Fibroblast of villous mesenchyme (primary cell): ENCODE measurements at places on chromosomes 3 and 15. TPM values are rescaled to one million over a fixed set of nuclear protein-coding genes. Genes with fewer than 3 reads are reported as not detected.

GRCh38 chr3:8712045-8712907 is 21.3 kb upstream of the CAV3 start:
- peak; percentile 47 for DNase-seq

DNA sequence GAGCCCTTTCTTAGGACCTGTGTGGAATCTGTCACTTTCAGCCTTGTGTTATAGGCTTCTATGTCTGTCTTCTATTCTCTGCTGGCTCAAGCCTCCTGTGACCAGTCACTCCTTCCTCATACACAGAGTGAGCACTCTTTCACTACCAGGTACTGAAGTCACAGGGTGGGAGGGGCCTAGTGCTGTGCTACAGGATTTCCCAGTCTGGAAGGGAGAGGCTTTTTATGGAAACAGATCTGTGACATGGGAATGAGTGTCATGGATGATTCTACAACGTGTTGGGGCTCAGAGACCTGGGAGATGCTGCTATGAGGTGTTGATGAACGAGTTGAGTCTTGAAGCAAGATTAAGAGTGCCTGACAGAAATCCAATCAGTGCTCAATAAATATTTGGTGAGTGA is 100.5 kb downstream of the PDCD6IP start:
- no peak for DNase-seq

GRCh38 chr3:13839726-13840340 is 40.0 kb downstream of the WNT7A start:
- no peak for DNase-seq

- DNase-seq, result peak; percentile 8
Observed at GRCh38 chr3:74080056-74080461, 455.3 kb upstream of the PDZRN3 start.

DNA sequence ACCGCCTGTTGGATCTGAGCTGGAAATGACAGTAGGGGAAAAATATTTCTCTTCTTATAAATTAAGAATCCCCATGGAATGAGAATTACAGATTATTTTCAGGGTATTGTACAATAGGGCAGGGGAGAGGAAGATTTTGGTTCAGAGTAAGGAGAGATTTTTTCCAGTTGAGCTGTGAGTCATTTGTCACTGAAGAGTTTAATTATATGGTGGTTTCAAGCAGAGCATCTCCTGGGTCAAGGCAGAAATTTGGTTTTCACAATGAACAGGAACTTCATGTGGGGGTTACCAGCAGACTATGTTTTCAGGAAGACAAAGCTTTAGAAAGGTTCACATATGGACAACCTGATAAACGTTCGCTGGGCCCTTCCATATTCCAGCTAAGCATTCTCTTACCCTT is 182.8 kb upstream of the NR2E3 start:
- DNase-seq, result peak; percentile 60

DNA sequence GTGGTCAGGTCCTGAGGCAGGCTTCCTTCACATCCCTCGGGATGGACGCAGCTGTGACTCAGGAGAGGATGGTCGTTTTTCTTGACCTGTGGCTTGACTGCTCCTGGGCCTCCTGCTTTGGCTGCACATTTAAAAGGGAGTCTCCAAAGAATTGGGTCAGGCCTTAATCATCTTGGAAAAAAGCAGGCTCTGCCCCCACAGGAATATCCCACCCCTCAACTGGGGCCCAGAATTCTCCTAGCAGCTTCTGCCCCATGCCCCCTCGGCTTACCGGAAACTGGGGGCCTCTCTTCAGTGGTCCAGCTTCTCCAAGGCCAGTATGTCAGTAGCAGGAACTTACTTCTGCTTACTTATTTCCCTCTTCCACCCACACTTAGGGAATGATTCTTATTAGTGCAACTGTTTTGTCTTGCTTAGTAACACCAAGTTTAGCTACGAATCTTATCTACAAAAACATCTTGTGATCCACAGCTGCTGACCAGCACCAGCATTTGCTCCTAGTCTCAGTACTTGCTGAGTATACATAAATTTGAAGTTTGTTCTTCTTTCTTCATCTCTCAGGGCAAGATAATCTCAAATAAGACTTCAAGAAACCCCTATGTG is 35.7 kb downstream of the ATG7 start:
- peak; percentile 65 for DNase-seq

DNA sequence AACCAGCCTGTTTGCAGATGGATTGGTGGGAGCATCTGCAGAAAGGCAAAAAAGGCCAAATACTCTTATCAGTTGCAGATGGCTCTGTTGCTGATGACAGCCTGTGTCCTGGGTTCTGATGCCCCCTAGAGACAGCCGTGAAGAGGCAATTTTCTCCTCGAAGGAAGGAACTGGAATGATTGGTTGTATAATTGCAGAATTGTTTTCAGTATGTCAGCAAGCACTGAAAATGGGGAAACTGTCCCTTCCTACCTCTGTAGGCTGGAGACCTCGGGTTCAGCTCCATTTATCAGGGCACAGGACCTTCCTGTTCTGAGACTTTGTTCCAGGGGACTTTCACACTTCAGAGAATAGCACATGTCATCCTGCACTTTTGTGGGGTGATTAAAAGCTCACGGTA is 103.0 kb downstream of the PGPEP1L start:
- DNase-seq, result peak; percentile 85

GRCh38 chr15:60672400-60672799 is 193.5 kb upstream of the ICE2 start:
- no peak for DNase-seq

DNA sequence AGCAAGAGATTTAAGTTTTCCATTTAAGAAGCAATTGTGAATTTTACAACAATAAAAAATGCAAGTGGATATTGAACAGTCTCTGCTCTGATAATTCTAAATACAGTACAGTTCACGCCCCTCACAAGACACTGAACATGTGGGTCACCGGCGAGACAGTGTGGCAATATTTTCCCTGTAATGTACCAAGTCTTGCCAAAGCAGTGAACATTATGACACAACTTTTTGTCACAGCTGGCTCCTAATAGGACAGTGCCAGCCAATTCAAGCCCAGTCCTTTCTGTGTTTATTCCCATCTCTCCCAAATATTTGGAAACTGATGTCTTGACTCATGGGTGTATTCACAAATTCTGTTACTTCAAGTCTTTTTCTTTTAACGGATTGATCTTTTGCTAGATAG is 62.3 kb downstream of the PPARG start:
- DNase-seq, result no peak

DNA sequence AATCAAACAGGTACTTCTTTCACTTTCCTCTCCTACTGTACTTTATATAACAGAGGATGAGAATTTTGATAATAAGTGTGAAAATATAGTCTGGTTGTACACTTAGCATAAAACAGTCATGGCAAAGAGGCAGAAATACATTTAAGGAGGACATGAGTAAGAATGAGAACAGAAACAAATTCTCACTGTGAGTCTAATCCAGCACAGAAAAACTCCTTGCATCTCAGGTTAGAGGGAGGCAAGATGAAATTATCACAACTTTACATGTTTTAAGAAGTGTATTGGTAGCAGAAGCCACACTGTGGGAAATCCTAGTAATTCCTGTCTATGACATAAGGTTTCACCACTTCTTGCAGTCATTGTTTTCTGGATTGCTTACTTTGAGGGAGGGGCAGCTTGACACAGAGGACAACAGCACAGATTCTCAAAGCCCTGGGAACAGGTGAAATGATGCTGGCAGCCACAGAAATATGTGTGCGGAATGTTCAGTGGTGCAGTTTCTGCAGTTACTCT is 733.6 kb upstream of the GBE1 start:
- DNase-seq, result no peak

GRCh38 chr15:79161837-79162508 is 71.4 kb upstream of the RASGRF1 start:
- DNase-seq, result no peak

- DNase-seq, result peak; percentile 20
Observed at GRCh38 chr3:3110299-3110630, at the start of gene IL5RA. Gene IL5RA, minus strand, starts transcription at chr3:3110374. Its CDS starts 5,390 bp downstream, at chr3:3104984.

DNA sequence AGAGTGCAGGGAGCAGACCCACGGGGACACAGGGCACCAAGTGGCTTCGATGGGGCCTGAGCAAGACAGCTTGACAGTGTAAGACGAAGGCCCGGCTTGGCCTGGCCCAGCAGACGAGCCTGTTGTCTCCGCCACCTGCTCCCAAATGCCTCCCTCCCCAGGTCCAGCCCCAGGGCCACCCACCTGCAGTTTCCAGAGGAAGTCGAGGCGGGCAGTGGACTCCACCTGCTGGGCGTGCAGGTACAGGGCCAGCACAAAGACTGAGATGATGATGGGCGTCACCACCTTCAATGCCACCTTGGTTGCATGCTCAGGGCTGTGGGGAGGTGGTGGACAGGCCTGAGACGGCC is 94.1 kb downstream of the SEC22A start:
- DNase-seq, result no peak

DNA sequence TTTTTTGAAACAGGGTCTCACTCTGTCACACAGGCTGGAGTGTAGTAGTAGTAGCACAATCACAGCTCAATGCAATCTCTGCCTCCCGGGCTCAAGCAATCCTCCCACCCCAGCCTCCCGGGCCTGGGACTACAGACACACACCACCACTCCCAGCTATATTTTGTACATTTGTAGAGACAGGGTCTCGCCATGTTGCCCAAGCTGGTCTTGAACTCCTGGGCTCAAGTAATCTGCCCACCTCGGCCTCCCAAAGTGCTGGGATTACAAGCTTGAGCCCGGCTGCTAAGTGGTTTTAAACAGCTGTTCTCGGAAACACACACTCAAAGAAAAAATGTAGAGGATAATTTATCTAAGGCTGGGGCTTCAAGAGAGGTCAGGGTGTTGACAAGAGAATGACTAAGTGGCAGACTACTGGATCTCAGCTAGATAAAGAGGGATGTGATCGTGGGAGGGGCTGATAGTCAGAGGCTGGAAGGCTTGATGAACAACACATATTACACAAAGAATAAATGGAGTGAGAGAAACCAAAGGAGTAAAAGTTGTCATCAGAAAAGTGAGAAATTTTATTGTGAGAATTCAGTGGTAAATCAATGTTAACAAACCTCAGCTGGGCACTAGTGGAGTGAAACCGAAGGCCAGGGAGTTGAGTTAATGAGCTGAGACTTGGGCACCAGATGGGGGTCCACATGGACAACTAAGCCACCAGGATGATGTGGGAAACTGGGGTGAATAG is 6.7 kb downstream of the CCR5AS start:
- DNase-seq, result peak; percentile 68

DNA sequence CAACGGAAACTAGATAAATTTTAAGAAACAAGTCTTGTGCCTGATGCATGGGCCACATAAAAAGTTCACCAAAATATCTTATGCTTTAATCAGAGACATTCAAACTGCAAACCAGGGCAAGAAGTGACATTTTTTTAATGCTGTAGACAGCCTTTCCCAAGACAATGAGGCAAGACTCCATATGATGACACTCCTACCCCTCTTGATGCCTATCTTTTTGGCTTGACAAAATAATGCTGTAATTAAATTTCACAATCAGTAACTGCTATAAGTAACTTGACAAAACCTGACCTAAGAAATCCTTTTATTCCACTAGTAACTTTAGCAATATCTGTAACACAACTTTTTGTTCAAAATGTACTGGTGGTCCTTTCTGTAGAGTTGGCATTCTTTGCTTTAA is 48.7 kb downstream of the ECT2 start:
- peak; percentile 32 for DNase-seq

- DNase-seq, result no peak
Observed at GRCh38 chr3:69879051-69879450, 120.5 kb upstream of the SAMMSON start.

GRCh38 chr15:59818336-59818735 is 129.2 kb upstream of the BNIP2 start:
- no peak for DNase-seq

DNA sequence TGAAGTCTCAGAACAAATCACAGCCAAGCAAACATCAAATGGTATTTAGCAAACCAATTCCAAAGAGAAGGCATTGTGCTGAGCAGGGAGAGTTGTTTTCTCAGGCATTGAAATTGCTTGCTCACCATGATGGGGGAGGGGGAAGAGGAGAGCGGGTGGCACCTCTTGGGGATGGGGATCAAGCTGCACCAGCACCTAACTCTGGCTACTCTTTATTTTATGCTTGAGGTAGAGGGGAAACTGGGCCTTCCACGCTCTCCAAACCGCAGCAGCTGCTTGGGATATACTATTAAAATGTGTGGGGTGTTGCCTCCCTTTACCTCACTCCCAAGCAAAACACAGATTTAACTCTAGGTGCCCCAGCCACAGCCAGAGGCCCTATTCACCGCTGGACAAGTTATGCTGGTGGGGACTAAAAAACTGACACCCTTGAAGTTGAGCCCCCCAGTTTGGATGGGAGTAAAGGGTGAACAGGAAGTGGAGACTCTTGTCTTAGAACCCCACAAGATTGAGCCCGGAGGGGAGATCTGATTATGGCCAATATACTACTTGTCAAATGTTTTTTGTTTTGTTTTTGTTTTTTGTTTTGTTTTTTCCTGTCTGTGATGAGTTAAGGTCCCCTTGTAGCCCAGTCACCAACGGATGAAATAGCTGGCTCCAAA is 5.0 kb upstream of the FOXB1 start:
- DNase-seq, result no peak

- no peak for DNase-seq
Observed at GRCh38 chr3:173838644-173839043, 441.1 kb downstream of the NLGN1 start.

- no peak for DNase-seq
Observed at GRCh38 chr3:196050597-196050996, 31.3 kb downstream of the TFRC start.

GRCh38 chr3:196207833-196208607 is 3.2 kb downstream of the ZDHHC19 start:
- peak; percentile 26 for DNase-seq

DNA sequence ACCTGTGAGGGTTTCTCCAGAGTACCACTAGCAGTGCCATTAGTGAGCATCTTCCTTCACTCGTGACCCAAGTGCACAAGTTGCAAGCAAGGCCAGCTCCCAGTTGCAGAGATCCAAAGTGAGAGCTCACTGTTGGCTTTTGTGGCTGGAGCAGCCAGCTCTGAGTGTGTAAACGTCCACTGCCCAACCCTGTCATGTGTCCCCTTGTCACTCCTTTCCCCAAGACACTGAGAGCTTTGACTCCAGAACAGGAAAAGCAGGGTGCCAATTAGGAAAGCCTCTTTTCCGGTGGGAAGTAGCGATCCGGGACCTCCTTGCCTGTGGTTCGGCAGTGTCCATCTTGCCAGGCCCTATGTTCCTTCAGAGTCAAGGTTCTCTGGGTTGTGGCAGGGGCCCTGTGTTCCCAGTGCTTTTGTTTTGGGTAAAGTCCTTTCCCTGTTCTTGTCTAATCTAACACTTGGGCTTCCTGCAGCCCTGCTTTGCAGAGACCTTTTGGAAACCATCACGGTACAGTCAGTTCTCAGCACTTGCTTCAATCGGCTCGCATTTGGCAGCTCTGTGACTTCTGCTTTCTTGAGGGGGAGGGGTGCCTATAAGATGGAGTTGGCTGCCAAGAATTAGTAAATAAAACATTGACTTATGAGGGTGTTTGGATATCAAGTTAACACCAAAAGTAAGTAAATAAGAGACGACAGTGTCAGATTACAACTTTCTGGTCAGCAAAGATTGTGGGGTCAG is 90.5 kb downstream of the DNASE1L3 start:
- no peak for DNase-seq

- DNase-seq, result no peak
Observed at GRCh38 chr3:160883373-160883772, 127.3 kb downstream of the PPM1L start.

GRCh38 chr3:197475514-197475913 is 80.3 kb downstream of the BDH1 start:
- DNase-seq, result no peak

The A4GNT gene
- total RNA-seq, result under 0.01 TPM in 1 of 2 replicates, not detected in the other

The SLC22A14 gene
- total RNA-seq, result 0.32 and 0.86 TPM in 2 replicates

The PLA2G4D gene
- total RNA-seq, result not detected in 2 replicates

The GP9 gene
- not detected in 2 replicates for total RNA-seq

The ATP13A5 gene
- total RNA-seq, result not detected in 2 replicates

The GNAT1 gene
- not detected in 2 replicates for total RNA-seq

The PLOD2 gene
- total RNA-seq, result 154 and 393 TPM in 2 replicates

The DAPK2 gene
- total RNA-seq, result 1.3 and 8.2 TPM in 2 replicates

The LINGO1 gene
- not detected in 2 replicates for total RNA-seq

The ANKDD1A gene
- total RNA-seq, result 3.9 and 7.1 TPM in 2 replicates
